ENCODE measurements at places on chromosomes 2 and 18. TPM values are rescaled to one million over a fixed set of nuclear protein-coding genes. Genes with fewer than 3 reads are reported as not detected.

The C2orf78 gene
- total RNA-seq, result not detected

The GKN2 gene
- total RNA-seq, result 0.43 TPM

DNA sequence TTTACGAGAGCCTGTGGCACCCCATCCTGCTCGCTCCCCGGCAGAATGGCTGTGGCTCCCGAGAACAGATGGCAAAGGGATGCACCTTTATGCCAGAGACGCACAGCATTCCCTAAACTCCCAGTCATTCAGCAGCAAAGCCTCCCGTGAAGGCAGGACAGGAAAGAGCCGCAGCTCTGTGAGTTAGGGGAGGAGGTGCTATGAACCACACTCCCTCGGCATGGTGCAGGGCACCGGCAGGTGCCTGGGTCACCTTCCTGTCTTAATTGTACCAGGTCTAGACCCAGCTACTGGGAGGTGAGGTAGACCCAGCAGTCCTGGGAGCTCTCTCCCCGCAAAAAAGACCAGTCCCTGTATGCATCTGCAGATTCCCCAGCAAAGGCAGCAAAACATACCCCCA is 149.8 kb downstream of the TWIST2 start:
- no peak for DNase-seq

DNA sequence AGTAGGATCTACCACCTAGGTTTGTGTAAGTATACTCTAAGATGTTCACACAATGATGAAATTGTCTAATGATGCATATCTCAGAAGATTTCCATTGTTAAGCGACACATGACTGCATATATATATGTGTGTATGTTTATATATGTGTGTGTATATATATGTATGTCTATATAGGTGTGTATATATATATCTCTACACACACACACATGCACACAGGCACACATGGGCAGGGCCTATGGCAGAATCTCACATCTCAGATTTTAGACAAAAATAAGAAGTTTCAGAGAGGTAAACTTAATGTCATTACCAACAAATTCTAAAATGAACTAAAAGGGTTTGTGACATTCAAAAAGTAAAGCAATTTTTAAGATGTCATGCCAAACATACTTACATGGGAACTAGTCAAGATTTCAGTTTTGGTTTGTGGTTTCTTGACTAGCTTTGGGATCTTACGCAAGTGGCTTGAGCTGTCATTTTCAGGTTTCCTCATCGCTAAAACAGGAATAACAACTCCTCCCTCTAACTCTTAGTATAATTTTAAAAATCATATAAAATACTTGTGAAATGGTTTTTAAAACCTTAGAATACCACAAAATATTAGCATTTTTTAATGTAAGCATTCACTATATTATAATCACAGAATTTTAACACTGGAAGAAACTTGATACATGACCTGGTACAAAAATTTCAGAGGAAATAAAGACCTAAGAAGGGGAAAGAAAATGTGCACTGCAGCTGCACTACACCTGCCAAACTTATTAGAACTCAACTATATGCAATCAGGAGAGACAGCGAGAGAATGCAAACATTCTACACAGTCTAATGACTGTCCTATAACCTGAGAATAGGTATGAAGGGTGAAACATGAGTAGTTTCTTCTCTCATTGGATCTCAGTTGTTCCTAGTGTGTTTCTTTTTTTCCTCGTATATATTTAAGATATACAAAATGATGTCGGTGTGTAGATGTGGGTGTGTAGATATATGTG is 75.7 kb downstream of the TTC21B start:
- DNase-seq, result no peak

DNA sequence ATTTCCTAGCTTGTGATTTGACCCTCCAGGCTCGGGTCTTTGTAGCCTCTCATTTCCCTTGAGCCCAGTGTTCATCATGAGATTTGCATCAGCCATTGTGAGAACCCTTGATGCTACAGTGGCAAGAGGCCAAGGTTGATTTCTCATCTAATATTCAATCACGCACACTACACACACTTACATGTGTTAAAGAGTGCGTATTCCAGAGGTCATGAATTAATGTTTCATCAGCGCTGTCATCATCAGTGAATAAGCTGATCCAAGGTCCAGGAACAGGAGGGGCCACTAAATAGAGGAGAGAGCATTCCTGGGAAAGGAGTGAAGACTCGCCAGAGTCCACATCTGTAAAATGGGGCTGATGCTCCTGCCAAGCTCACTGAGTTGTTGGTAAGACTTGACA is 276.1 kb upstream of the SIX2 start:
- no peak for DNase-seq

Data from left colon (tissue), 2 donors.